ENCODE measurements at places on chromosomes 5 and 9.

DNA sequence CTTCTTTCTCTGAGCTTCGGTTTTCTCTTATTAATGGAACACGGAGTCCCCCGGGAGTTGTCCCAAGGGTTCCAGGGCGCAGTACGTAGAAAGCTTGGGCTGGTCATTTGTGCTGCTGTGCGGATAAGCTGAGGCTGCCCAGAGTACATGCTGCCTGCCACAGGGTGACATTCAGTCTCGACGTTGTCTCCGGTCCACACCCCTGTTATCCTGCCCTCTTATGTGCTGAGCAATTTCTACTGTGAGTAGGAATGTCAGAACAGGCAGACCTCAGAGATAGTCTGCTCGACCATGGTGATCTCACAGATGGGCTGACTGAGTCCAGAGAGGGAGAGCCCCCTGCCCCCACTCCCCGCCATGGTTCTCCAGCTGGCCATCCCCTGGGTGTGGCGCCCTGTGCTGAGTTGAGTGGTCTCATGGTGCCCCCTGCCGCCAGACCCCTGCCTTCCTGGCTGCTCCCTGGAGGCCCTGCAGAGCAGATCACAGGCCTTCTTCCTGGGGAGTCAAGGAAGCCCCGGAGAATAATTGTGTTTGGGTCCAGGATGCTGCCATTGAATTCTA lies 124.0 kb downstream of the RGS3 start:
- peak; percentile 45 for DNase-seq

DNA sequence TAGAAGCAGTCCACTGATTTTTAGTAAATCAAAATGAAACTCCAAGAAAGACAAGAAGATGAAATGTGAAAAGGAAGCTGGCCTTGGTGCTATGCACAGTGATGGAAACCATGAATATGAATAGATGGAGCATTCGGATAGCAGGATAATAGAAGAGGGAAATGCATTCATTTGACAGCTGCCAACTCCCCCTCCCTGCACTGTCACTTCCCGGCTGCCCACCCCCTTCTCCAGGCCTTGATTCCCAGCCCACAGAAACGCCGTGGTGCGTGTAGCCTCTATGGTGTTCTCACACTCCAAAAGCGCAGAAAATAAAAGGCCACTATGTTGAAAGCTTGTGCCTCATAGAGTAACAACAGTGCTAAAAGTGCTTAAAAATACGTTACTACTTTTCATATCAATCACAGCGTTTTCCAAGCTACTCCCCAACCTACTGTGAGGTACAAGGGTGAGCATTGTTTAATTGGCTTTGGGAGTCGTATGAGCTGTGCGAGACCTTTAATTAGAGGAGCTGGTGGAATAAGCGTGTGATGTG lies 26.1 kb upstream of the IFNK start:
- DNase-seq = no peak

- no peak for DNase-seq
Measured at GRCh38 chr9:34025062-34025461, 23.6 kb downstream of the UBAP2 start.

DNA sequence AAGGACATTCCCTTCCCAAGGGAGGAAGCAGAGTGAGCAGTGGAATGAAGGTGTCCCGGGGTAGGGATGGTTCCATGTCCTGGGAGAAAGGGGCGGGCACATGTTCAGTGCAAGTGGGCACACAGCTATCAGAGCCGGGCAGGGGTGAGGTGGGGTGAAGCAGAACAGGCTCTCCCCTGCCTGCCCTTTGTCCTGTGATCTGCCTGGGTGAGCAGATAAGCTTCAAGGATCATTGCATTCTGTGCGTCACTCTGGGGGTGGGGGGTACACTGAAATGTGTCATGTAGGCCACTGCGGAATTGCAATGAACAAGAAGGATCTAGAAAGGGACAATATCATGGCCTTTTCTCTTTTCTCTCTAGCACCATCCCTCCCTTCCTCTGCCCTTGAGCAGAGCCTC lies 61.7 kb upstream of the SHB start:
- DNase-seq = no peak

DNA sequence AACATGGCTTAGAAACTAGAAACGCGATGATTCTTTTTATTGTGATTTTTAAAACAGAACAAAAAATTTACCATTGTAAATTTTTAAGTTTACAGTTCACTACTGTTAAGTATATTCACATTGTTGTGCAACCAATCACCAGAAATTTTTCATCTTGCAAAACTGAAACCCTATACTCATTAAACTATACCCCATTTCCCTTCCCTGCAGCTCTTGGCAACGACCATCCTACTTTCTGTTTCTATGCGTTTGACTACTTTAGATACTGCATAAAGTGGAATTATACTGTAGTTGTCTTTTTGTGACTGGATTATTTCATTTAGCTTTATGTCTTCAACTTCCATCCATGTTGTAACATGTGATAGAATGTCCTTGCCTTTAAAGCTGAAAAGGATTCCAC lies 52.5 kb downstream of the SPOCK1 start:
- DNase-seq = no peak

DNA sequence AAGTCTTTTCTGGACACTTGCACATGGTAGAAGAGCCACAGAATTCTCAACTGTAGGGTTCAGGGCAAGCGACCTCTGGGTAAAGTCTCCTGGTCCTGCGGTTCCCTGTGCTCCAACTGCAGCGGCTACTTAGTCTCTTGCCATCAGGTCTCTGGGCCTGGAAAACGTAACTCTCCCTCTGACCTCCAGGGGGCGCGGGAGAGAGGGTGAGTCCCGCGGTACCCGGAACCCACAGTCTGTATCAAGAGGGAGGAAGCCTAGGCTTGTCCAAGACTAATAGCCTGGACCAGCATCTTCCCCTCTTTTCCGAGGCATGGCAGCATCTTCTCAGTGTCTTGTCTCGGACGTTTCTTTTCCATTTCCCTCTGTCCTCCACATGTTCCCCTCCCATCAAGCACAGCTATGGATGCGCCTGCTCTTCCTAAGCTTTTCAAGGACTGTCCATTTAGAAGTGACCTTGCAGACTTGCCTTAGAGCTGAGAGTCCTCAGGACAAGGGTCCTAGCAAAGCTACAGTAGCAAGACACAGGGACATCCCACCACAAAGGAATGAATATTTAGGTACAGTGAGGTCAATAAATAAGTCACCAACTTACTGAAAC lies 59.3 kb downstream of the FSTL4 start:
- peak; percentile 77 for DNase-seq

GRCh38 chr5:94754824-94755223 lies 136.4 kb downstream of the SLF1 start:
- no peak for DNase-seq

DNA sequence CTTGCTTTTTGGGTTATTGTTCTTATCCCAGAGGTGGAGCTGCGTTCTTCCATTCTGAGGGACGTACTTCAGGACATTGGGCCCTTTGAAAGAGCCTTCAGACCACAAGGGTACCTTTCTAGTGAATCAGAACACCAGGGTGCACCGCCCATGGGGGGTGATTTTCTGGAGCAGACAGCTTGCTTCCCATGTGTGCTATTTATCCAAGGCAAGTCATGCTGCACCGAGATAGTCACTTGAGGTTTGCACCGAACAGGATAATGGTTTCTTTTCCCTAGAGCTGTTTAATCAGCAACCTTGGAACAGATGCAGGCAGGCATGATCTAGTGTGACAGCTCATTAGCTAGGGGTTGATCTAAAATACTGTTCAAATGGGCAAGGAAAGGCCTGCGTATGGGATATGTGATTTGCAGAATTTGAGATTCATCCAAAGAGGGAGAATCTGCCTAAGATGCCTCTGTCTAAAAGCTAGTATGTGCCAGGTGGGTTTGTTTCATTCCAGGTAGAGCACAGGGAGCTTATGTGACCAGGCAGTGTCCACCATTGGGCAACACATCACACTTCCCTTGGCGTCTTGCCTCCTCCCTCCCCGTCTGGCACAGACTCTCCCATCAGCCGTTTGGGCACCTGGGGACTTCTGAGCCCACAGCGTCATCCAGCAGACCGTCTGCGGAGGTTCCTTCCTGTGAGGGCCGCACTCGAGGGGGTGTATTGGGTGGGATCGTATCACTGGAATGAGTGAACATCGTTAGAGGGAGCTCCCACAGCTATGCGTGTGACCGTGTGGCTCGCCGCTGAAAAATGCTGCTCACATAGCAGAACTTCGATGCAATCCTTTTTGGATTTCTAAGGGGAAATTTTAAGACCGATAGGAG lies 23.0 kb downstream of the ABL1 start:
- no peak for DNase-seq

DNA sequence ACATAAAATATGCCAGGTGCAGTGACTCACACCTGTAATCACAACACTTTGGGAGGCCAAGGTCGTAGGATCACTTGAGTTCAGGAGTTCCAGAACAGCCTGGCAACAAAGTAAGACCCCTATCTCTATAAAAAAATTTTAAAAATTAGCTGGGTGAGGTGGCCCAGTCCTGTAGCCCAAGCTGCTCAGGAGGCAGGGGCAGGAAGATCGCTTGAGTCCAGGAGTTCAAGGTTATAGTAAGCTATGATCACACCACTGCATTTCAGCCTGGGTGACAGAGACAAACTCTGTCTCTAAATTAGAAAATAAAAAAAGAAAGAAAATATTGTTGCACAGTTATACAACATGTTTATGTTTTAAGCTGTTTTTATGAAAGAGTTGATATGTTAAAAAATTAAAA lies 6.8 kb downstream of the CENPK start:
- no peak for DNase-seq

GRCh38 chr5:110386782-110387181 lies 339.7 kb downstream of the TMEM232 start:
- DNase-seq = no peak

DNA sequence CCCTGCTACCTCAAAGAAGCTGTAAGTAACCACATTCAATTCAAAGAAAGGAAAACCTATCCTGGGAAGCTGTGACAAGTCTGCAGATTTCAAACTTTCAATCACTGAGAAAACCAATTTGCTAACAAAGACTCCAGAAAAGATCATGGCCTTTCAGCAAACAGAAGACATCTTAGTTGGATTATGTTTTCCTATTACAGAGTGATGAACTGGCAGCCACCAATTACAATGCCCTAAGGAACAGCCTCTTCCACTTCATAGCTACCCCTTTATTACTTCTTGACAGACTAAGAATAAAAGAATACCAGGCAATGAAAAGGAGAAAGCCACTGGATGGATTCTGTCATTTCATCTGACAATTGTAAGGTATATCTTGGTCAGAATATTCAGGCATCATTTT lies 128.2 kb upstream of the RASEF start:
- DNase-seq = no peak

DNA sequence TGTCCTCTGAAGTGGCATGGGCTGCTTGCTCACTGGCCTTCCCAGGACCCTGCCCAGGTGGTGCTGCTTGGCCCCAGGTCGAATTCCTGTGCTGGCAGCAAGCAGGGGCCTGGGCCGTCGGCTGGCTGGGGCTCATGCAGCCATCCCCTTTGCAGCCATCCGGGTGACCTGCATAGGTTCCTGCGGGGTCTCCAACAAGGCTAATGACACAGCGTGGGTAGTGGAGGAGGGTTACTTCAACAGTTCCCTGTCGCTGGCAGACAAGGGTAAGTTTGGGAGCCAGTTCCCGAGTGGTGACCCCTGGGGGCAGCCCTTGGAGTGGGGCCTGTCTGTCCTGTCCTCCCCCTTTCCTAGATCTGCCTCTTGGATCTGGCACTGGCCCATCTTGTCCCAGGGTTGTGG lies 6.1 kb upstream of the EHMT1 start:
- no peak for DNase-seq

DNA sequence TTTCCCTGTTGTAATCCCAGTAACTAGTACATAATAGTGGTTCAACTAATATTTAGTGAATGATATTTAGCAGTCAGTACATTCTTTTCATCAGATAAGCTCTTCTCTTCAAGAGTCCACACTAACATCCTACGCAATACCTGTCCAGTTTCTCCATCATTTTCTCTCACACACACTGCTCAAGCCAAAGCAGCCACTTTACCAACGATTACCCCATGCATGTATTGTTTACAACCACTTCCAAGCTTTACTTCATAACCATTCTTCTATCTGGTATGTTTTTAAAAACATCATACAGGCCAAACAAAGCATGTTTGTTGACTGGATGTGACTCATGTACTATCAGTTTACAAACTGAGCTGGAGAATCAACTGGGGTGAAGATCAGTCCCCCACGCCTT lies 7.3 kb downstream of the UBTD2 start:
- no peak for DNase-seq

GRCh38 chr5:15300141-15300540 lies 199.8 kb upstream of the FBXL7 start:
- DNase-seq = no peak

- no peak for DNase-seq
Measured at GRCh38 chr5:157167214-157167621, 1.2 kb upstream of the GARIN3 start.

DNA sequence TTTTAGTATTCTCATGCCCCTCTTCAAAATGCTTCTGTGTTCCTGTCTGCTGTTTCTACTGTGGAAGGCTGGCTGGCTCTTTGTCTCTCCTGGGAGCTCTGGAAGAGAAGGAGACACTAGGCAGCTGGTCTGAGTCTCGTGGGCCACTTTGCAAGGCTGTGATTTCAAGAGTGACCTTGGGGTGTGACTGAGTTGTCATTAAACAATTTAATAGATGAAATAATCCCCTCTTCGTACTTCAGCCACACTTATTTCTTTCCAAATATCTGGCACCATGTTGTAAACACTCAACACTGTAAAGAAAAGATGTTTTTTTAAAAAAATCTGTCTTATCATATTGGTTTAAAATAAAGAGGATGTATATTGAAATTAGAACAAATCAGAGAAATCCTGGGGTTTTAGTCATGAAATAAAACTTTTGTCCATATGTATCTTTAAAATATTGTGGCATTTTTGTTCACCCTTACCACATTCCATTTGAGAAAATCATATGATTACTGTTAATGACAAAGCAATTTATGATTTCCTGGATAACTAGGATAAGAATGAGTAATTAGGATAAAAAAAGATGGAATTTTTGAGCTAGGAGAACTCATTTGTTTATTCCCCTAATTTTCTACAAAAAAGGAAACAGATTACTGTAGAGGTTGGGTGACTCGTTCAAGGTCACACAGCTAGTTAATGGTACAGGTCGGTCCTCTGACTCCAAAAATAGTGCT lies 200.8 kb downstream of the MAT2B start:
- no peak for DNase-seq

GRCh38 chr5:89932771-89933181 lies 476.8 kb downstream of the CETN3 start:
- no peak for DNase-seq

- no peak for DNase-seq
Measured at GRCh38 chr5:149792540-149793255, 62.6 kb downstream of the PPARGC1B start.

- peak; percentile 23 for DNase-seq
Measured at GRCh38 chr9:95770653-95771131, 104.8 kb upstream of the ERCC6L2 start.

- DNase-seq = no peak
Measured at GRCh38 chr5:152256580-152256979, 148.5 kb downstream of the NMUR2 start.

- no peak for DNase-seq
Measured at GRCh38 chr5:132298298-132299212, 4.4 kb downstream of the SLC22A4 start.
